Activated T-helper 2 cell treated with anti-CD3 and anti-CD28 coated beads, Interferon-gamma antibody, Interleukin-2, Interleukin-4, amounts not matched to agents 10 μg/mL and 5 μg/mL and 100 μg/mL, durations not matched to agents 14 hours and 24 hours and 36 hours (primary cell): ENCODE measurements at places on chromosomes 2 and 18. TPM values are rescaled to one million over a fixed set of nuclear protein-coding genes. Genes with fewer than 3 reads are reported as not detected.

- no peaks in the 10 kb centered on the region for H3K36me3 ChIP-seq
- peaks cover 23% of the 10 kb centered on the region for H3K27me3 ChIP-seq
- H3K4me3 ChIP-seq = no peak overlapping the region
- DNase-seq = no peak
These were observed 6.1 kb downstream of the BMP10 start for GRCh38 chr2:68865108-68865507.

- peaks cover 10% of the 10 kb centered on the region for H3K36me3 ChIP-seq
- no peak overlapping the region for H3K27ac ChIP-seq
- H3K27me3 ChIP-seq = no peaks in the 10 kb centered on the region
These were observed 141.9 kb downstream of the LCLAT1 start for GRCh38 chr2:30588994-30589393.

DNA sequence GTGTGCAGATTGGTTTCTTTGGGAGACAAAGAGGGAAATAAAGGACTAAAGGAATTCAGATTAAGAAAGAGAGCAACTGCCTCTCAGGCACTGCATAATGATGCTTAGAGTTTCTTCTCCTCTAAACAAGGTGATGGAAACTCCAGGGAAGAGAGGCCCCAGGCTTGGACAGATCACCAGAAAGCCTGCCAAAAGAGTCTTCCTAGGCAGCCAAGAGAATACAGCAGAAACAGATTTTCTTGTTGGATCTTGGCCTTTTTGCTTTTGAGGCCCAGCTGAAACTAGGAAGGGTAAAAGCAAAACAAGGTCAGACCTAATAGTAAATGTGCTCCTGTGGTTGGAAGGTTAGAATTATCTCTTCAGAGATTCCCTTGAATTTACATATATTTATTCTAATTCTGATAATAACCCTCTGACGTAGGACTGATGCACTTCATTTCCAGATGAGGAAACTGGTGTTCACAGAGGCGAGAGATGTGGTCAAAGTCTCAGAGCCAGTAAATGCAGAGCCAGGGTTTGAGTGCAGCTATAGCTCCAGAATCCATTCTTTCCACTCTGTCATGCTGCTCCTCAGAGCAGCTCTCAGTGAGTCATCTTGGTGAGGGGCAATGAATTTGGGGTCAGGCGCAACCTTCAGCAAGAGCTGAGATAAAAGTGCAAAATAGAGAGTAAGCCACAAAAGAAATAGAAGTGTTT, 142.3 kb upstream of the FBXO11 start:
- DNase-seq = no peak
- H3K36me3 ChIP-seq = no peaks in the 10 kb centered on the region
- no peak overlapping the region for H3K27ac ChIP-seq
- H3K27me3 ChIP-seq = peaks cover 7% of the 10 kb centered on the region
- no peak overlapping the region for H3K4me3 ChIP-seq

- no peak for DNase-seq
- no peaks in the 10 kb centered on the region for H3K4me1 ChIP-seq
- H3K27me3 ChIP-seq = no peaks in the 10 kb centered on the region
These were observed 65.9 kb downstream of the SNTG2 start for GRCh38 chr2:1016500-1016899.

NFATC1 gene
- 95.0 and 99.9 TPM in 2 replicates for total RNA-seq

RAX gene
- total RNA-seq = 0.32 TPM in 1 of 2 replicates, not detected in the other
